ENCODE measurements at places on chromosomes 5 and 9. TPM values are rescaled to one million over a fixed set of nuclear protein-coding genes. Genes with fewer than 3 reads are reported as not detected.

- no peak for DNase-seq
Measured at GRCh38 chr9:117677572-117677971, 26.6 kb upstream of the TLR4 start.

NR5A1 gene
- total RNA-seq, result not detected

GRCh38 chr5:55634866-55635265, 77.3 kb downstream of the SLC38A9 start:
- DNase-seq, result no peak

PHYHD1 gene
- 2.2 TPM for total RNA-seq

DNA sequence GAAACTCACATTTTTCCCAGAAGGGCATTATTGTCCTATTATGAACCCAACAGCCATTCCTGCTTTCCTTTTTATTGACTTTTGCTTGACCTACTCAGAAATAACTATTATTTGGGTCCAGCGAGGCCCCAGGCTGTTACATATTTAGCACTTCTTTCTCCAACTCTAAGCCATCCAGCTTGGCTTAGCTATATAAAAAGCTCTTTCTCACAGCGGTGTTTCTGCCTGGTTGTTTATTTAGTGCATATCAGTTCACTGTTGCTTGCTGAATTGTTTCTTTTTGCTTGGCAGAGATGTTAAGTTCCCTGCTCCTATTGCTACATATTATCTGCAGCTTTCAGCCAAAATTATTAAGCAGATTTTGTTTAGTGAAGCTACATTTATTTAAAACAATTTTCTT, 1156.8 kb upstream of the SEMA6A start:
- DNase-seq, result peak; percentile 22

DNA sequence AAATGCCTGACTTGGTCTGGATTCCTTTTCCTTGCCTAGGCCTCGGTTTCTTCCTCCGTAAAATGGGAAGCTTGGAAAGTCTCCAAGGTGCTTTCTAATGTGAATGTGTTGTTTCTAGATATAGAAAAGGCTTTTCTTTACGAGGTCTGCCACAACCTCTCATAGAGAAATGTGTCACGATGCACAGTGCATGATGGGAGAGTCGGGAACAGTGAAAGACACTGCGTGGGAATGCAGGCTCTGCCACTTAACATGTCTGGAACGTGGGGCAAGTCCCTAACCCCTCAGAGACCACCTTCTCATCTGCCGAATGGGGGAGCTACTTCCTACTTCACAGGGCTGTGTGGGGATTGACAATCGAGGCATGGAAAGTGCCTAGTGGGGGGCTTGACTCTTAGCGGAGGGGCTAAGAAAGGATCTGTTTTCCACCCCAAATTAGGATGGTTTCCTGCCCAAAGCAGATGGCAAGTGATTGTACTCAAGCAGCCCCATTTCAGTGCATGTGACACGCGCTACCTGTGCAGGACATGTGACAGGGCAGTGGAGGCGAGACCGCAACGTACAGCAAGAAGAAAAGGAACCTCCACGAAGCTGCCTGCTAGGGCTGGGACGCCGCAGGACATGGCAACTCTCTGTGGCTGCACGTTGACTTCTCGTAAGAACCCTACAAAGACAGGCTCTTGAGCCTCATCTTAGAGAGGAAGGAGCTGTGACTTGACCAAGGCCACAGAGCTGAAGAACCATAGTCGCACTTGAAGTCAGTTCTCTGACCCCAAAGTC, 115.2 kb downstream of the CRB2 start:
- no peak for DNase-seq

GRCh38 chr9:136416427-136416826, 6.0 kb downstream of the PMPCA start:
- DNase-seq, result peak; percentile 41

GRCh38 chr5:53537711-53538110, 22.7 kb upstream of the NDUFS4 start:
- DNase-seq, result no peak

IFNE gene
- total RNA-seq, result 1.8 TPM

DNA sequence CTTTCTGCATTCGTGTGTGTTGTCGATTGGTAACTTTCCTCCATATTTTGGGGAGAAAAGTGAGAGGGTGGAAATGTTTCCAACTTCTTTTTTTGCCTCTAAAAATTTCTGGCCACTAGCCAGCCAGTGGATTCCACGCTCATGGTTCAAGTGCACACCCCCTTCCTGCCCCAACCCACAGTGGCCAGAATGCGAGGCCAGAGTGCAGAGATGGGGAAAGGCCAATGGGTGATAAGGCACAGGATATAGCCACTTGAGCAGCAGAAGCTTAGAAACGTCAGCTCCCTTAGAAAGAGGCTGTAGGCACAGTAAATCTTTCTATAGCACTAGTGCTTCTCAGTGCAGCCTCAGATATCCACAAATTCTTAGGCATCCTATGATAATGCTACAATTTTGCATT, 75.8 kb upstream of the ADRB2 start:
- no peak for DNase-seq

Measured in IMR-90 (cell line).